ENCODE measurements at places on chromosomes 11 and 22.

DNA sequence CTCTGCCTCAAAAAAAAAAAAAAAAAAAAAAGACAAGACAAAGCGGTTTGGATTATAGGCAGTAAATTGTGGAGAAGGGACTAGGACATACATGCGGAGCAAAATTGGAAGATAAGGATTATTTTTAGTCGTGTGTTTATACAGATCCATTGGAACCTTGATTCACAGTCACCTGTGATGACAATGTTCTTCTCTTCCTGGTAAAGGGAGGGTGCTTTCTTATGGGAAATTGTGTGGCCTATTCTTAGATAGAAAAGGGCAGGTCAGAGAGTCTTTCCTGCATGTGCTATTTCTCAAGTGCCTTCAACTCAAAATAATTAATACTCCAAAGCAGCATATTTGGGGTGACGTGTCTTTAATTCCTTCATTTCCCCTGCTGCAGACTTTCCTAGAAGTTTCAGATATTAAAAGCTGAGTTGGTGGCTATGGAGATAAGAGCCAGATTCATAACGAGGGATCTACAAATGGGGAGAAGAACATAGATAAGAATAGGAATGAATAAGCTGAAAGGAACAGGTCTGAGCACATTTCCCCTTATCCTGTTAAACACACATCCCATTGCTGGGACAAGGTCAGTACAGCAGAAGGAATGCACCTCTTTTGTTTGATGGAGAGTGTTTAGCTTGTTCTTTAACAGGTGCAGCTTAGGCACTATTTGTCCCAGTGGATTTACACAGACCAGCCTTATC lies 22.5 kb downstream of the GSTT2B start:
- DNase-seq: no peak

DNA sequence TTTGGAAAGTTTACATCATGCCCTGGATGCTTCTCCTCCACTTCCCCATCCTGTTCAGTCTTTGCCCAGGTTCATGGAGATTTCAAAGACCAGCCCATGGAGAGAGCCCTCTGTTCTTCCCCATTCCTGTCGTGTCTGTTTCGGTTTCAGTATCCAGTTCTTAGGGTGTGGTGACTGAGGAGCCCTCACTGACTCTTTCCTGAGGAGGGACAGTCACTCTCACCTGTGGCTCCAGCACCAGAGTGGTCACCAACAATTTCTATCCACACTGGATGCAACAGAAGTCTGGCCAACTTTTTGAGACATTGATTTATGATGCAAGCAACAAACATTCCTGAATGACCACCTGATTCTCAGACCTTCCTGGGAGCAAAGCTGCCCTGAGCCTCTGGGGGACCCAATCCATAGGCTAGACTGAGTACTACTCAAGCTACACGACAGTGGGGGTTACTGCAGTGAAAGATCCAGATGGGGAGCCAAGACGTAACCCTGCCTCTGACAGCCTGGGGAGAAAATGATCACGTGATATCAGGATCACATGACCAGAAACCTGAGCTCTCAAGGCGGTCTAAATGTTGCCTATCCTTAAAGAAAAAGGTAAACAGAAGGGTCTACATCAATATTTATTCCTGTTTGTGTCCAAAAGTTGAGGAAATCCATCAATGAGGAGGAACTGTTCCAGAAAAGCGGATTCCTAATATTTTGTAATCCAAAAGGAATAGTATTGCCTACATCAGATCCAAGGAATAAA lies 76.2 kb upstream of the VPREB1 start:
- DNase-seq: no peak

- DNase-seq: no peak
These were observed 37.1 kb upstream of the NNMT start for GRCh38 chr11:114259124-114259526.

- DNase-seq: no peak
These were observed 9.6 kb upstream of the MYH9 start for GRCh38 chr22:36397131-36398093.

DNA sequence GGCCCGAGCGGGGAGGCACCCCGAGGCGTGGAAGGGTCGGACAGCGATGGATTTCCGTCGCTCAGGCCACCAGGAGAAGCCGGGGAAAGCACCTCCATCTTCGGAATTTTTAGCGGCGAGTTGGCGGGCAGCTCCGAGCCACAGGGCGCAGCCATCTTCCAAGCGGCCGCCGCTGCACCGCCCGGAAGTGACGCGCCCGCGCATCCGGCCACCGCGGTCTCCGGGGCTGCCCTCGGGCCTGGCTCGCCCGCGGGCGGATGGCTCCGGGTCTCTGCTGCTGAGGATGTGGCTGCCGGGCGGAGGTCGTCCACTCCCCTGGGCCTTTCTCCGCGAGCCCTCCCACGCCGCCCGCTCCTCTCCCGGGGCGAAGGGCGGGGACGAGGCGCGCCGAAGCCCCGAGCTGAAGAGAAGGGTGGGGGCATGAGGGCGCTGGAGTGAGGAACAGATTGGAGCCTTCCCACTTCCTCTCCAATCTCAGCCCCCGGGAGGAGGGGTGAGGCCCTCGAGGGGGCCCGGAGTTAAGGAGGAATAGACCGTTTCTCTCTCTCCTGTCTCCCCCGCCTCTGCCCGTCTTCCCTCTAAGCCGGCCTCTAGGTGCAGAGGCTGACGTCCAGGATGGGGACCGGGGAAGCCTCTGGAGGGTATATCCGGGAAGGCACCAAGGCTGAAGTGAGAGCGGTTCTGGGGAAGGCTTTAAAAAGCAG lies at the start of gene MSANTD2:
Gene MSANTD2 (minus strand): TSS at position 181 of the 704 bp plus-strand sequence. CDS start 26 bp downstream, at position 155.
- peak; percentile 76 for DNase-seq

- no peak for DNase-seq
These were observed 119.5 kb upstream of the RIMBP3 start for GRCh38 chr22:18731075-18731666.

- no peak for DNase-seq
These were observed 186.6 kb upstream of the BDNF start for GRCh38 chr11:27886857-27887256.

GRCh38 chr11:1487091-1487850 lies 692 bp upstream of the MOB2 start:
- DNase-seq: no peak

GRCh38 chr11:131822506-131822905 lies 452.1 kb downstream of the NTM start:
- no peak for DNase-seq

- DNase-seq: no peak
These were observed 65.5 kb upstream of the THY1 start for GRCh38 chr11:119488256-119488995.

DNA sequence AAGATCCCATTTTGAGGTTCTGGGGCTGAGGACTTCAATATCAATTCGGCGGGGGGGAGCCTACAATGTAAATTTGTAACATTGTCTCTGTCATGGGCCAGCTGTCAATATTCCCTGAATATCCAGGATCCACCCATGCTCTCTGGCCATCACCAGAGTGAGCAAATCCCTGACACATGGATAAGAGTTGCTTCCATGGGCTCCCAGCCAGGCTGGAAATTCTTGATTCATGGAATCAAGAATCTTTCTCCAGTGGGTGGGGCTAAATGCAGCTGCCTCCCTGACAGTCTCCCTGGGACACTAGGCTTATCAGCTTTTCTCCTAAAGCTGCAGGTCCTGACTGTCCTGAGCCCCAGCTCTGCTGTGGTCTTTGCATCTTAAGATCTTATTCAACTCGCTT lies 86.9 kb upstream of the IGLL5 start:
- DNase-seq: no peak

DNA sequence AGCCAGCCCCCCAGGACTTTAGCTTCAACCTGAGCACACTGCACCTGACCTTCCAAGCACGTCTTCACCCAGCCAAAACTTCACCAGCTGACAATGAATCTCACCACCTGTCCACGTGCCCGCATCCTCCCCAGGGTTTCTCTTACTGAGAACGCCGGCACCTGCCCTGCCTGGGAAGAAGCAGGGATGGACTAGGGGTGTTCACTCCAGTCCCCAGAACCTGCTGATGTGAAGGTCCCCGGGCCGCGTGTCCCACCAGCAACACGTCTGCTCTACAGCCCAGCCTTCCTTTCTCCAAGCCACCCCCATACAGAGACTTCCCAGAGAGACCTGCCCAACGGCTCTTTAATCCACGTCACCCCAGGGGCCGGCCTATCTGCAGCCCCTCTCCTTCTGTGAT lies 12.8 kb downstream of the CPT1A start:
- DNase-seq: no peak

- DNase-seq: no peak
These were observed 88.7 kb downstream of the IGLL5 start for GRCh38 chr22:22976033-22976922.

DNA sequence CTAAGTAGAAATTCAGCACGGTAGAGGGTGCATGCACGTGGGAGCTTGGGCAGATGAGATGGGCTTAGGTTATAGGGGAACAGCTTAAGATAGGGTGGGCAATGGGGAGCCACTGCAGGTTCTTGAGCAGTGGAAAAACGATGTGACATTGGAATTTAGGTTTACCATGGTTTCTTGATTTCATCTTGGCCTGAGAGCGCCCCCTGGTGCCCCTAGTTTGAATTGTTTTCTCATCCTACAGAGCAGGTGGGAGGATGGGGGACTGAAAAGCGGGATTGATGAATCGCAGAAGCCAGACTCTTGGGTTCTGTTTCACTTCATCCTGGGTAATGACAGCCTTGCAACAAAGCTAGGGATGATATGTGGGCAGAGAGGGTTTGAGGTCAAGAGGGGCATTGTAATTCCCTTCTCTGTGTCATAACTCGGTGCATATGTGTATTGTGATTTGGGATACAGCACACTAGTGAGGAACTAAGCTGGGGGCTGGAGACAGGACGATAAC lies 6.7 kb upstream of the MCAM start:
- peak; percentile 90 for DNase-seq

- no peak for DNase-seq
These were observed 41.4 kb upstream of the PHF21A start for GRCh38 chr11:46162700-46163099.

- DNase-seq: no peak
These were observed 787 bp downstream of the SMDT1 start for GRCh38 chr22:42080287-42080686.

DNA sequence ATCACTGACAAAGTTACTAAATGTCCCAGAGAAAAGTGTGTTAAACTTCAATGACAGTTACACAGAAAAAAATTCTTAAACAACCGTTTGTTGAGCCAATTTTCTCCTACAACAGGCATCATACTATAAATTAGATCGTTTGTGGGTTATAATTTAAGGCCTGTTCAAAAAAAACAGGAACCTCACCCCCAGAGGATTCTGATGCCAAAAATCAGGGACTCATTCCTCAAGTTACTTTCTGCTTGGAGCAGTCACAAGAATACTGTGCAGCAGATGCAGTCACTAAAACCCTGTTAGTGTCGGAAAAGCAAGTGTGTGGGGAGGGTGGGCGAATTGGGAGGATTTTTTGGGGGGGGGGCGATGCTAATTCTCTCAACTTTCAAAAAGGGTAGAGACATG lies 657 bp downstream of the CWC15 start:
- DNase-seq: no peak

DNA sequence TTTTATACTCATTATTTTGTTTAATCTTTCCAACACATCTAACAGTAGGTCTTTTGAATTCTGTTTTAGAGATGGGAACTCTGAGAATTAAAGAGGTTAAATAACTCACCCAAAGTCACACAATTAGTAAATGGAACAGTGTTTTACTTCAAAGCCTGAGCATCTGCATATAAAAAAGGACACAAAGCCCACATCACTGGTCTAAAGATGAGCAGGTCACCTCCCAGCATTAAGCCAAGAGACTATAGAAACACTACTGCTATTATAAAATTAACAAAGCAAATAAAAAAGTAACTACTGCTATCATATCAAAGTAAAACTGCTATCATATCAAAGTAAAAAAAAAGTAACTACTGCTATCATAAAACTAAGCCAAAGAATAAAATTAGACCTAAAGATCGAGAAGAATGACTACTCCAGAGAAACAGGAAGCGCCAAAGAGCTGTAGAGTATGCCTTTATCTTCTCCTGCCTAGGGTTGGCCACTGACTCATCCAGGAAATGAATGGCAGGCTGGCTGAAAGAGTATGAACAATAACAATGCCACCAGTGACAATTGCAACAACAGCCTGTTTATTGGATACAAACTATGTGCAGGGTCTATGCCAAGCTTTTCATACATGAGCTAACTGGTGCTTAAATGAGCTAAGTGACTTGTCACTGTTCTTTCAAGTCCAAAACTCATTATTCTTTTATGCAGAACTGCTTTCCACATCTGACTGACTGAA lies 1153.0 kb upstream of the TENM4 start:
- DNase-seq: no peak

- DNase-seq: no peak
These were observed 115.8 kb upstream of the PITPNB start for GRCh38 chr22:28034760-28035401.

GRCh38 chr22:42856179-42856864 lies 751 bp downstream of the ARFGAP3 start:
- no peak for DNase-seq

DNA sequence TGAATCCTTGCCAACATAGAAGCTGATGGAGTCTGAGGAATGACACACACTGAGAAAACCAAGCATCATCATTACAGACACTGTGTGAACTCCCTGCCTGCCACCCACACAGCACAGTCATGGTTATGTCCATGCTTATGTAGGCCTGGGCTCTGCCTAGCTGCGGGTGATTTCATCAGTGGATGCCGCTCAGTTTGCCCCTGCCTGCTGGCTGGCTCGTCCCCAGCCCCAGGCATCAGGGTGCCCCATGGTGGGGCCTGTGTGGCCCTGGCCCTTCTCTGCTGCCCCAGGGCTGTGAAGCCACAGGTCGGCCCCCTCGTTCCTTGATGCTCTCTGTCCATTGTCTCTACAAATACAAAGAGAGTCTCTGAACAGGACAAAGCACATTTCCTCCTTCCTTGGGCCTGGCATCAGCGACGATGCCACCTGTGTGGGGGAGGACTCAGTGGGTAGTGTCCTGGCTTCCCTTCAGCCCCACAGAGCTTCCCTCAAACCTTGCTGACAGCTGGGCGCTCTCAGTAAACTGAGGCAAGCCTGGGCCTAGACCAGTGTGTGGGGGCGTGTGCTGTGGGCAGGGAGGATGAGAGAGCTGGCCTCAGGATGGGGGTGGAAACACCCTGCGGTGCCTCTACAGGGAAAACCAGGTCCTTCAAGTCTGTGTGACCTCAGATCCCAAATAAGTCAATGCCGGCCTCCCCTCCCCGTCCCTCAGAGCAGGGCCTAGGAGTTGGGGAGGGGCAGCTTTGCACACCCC lies 20.0 kb upstream of the TUB start:
- no peak for DNase-seq

GRCh38 chr11:43788421-43788820 lies 92.2 kb upstream of the ALKBH3 start:
- DNase-seq: no peak
